NB4 (cell line): ENCODE measurements at places on chromosomes 11 and 22.

DNA sequence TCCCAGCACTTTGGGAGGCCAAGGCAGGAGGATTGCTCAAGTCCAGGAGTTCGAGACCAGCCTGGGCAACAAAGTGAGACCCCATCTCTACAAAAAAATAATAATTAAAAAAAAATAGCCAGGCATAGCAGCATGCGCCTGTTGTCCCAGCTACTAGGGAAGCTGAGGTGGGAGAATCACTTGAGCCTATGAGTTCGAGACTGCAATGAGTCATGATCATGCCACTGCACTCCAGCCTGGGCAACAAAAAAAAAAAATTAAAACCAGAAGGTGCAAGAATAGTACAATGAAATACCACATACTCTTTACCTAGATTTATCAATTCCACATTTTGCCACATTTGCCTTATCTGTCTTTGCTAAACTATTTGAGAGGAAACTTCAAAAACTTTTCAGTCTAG, 8.2 kb downstream of the DPF2 start:
- no peak for DNase-seq

GRCh38 chr11:11909727-11910126, 68.0 kb downstream of the USP47 start:
- DNase-seq, result no peak

DNA sequence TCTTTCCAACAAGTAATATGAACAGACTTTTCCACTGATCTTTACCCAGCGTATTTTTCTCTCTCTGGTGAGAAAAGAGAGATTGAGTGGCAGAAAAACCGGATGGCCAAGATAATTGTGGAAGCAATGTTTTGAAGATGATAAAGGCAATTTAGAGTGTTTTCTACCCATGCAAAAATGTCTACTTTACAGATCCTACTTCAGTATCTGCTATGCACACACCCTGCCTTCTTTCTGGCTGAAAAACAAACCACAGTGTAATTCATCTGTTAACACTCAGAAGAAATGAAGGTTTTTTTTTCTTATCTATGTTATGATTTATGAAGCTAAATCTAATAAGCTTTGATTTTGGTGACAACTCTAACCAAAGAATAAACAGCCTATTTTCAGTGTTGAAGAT, 56.8 kb downstream of the SLC5A12 start:
- DNase-seq, result no peak

DNA sequence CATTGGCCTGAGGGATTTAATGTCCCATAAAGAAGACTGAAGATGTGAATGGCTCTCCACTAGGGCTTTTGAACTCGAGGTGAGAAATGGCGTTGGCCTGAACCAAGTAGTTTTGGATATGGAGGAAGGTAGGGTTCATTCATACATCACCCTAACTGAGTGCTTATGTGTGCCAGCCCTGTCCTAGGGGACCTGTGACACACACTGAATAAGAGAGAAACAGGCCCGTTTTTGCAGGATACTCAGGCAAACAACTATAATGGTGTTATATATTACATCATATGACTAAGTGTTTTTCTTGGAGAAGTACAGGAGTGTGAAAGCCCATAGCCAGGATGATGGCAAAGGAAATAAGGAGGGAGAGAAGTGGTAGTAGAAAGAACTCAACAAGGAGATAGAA, 368.1 kb downstream of the TMEM135 start:
- DNase-seq, result no peak

GRCh38 chr22:47918276-47918921, 1155.9 kb downstream of the TBC1D22A start:
- no peak for DNase-seq

DNA sequence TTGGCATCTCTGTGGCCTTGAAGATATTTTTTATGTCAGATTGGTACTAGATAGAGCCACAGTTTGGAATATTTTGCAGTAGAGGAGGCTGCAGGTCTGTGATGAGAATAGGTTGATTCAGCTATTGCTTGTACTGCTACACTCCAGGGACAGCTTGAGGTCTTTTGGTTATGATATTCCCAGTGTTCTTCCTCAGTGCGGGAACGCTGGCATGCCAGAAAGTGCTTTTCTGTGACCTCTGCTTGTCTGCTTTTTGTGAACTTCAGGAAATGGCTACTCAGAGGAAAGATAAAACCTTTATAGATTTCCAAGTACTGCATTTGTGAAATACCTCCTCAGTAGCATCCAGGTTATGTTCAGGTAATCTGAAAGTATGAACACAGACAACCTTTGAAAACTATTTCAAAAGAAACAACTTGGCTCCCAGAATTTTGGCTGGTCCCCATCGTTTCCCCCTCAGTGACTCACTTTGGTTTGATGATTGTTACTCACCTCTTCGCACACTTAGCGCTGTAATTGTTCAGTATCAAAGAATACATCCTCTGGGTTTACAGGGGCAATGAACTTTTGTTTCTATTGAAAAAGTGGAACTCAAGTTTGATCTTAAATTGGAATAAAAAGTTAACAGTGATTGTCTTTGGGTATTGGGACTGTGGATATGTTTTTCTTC, 191.4 kb downstream of the HIPK3 start:
- DNase-seq, result no peak

- DNase-seq, result no peak
These were observed 6.0 kb upstream of the OR52E6 start for GRCh38 chr11:5847711-5848110.

- no peak for DNase-seq
These were observed 77.5 kb downstream of the CNTN5 start for GRCh38 chr11:99098258-99098657.

- DNase-seq, result peak; percentile 76
These were observed 3.1 kb upstream of the PYGM start for GRCh38 chr11:64762674-64763525.

GRCh38 chr22:24117942-24118341, 63.3 kb upstream of the SUSD2 start:
- DNase-seq, result peak; percentile 19

- peak; percentile 30 for DNase-seq
These were observed 158.5 kb downstream of the CCDC34 start for GRCh38 chr11:27204529-27204928.

GRCh38 chr11:116507016-116507415, 265.8 kb downstream of the BUD13 start:
- no peak for DNase-seq

- no peak for DNase-seq
These were observed 57.7 kb downstream of the CABIN1 start for GRCh38 chr22:24068717-24069297.

- DNase-seq, result no peak
These were observed 143.9 kb downstream of the CADM1 start for GRCh38 chr11:115360186-115360824.

- no peak for DNase-seq
These were observed 194.0 kb downstream of the CASP12 start for GRCh38 chr11:104704146-104704830.

GRCh38 chr22:44348971-44349560, 36.3 kb upstream of the SHISAL1 start:
- no peak for DNase-seq
